NCI-H2029 treated with DMSO at 0.1 percent for 48 hours (cell line): ENCODE measurements at places on chromosomes 7 and 10.

DNA sequence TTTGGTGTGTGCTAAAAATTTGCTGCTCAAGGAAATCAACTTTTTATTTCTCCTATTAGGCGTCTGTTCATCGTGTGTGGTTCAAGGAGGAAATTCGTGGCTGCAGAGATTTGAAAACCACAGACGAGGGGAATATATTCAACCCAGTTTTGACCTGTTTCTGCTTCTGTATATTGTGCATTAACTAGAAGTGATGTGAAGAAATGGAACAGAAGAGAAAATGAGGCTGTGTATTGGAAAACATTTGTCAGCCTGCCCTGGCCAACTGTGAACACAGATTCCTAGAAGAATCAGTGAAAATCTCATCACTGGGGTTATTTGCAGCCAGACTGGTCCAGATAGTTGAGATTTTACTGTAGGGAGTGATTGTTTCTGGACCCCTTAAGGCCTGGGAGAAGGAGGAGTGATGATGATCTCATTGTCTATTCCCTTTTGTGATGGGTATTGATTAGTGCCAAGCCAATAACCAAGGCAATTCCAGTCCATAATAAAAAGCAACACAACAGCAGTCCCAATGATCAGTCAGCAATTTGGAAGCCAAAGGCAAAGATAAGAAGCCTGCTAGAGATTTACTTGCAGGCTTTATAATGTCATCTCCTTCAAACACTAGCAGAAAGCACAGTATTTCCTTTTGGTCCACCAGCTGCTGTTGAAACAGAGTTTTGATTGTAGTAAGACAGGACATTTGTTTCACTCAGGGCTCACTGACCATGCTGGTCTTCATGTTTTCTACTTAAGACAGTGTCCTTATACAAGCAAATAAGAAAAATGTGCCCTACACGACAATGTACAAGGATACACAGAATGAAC lies 339.4 kb downstream of the PRPF18 start:
- DNase-seq: no peak

DNA sequence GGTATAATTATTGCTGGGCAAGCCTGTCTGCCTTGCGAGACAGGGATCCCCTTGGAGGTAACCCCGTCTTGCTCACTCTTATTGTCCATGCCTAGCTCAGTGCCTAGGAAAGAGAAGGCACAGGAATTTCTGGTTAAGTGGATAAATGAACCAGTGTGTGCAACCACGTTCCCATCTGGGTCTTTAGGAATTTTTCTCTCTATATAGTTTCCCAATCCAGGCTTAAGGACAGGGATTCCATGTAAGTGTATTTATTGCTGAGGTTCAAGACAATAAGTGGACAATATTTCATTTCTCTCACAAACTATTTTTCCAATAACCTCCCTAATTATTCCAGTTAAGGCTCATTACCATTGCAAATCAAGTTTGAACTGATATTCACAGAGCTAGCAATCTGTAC lies 8.9 kb upstream of the ADAM12 start:
- DNase-seq: no peak

GRCh38 chr10:48806342-48806741 lies 121.7 kb downstream of the WDFY4 start:
- no peak for DNase-seq

DNA sequence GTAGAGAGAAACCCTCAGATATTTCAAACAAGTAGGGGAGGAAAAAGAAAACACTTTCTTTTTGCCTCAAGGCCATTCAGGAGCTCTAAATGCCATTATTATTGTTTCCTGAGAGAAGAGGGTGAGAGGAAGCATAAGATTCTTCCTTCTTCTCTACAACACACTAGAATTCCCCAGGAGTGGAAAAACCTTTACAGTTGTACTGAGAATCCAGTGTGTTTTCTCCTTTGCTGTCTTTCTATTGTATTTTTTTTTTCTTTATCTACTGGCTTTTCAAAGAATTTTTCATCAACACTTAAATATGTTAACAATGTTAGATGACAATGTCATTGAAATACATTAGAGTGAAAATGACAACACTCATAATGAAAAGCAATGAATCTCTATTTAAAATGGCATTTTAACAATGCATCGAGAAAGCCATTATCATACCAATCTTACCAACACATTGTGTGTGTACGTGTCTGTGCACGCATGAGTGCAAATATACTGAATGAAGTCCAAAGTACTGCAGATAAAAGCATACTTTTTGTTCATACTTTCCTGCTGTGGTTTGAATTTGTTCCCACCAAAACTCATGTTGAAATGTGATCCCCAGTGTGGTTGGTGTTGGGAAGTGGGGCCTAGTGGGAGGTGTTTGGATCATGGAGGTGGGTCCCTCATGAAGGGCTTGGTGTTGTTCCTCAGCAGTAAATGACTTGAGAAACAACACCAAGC lies 24.2 kb upstream of the MACC1 start:
- DNase-seq: no peak

DNA sequence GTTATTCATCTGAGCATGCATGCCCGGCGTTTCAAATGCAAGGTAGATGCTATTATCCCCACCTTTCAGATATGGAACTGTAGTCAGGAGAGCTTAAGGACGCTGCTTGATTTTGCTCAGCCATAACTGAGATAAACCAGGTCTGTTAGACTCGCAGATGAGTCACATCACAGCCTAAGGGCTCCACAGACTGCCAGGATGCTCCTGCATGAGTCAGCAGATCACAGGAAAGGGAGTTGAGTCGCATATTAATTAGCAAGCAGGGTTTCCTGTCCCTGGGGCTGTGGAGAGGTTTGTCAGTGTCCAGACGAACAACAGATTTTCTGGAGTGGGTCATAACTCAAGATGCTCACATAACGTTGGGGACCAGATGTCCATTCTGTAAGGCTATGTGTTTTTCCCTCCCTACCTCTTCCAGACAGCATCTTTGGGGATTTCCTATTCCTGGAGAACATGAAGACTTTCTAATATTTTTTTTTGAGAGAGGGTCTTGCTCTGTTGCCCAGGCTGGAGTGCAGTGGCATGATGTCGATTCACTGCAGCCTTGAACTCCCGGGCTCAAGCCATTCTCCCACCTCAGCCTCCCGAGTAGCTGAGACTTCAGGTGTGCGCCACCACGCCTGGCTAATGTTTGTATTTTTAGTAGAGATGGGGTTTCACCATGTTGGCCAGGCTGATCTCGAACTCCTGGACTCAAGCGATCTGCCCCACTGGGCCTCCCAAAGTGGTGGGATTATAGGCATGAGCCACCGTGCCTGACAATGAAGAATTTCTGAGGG lies 36.7 kb downstream of the PFKFB3 start:
- no peak for DNase-seq

DNA sequence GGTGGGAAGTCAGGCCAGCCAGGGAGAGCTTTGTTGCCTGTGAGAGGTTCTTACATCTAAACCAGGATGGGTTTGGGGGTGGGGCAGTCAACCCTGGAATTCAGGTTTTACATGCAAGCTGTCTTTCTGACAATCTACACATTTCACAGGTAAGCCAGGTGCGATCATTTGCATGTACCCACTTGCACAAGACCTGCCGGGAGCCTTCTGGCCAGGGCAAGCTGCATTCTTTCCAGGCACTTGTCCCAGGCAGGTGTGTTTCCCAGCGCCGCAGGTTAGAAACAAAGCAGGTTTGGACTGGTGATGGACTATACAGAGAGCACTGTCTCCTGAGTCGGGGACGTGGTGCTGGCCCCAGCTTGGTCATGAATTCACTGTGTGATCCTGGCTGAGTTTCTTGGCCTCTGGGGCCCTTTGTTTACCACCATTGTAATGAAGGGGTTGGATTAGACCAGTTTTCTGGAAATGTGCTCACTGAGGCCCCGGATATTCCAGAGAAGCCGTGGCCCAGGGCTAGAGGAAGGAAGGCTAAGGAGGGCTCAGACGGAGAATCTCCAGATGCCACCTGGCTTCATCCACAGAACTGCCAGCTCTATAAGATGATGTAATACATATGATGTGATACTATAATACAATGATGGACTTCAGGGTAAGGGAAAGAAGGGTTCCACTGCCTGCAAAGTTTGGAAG lies 205.2 kb upstream of the SVIL start:
- no peak for DNase-seq

DNA sequence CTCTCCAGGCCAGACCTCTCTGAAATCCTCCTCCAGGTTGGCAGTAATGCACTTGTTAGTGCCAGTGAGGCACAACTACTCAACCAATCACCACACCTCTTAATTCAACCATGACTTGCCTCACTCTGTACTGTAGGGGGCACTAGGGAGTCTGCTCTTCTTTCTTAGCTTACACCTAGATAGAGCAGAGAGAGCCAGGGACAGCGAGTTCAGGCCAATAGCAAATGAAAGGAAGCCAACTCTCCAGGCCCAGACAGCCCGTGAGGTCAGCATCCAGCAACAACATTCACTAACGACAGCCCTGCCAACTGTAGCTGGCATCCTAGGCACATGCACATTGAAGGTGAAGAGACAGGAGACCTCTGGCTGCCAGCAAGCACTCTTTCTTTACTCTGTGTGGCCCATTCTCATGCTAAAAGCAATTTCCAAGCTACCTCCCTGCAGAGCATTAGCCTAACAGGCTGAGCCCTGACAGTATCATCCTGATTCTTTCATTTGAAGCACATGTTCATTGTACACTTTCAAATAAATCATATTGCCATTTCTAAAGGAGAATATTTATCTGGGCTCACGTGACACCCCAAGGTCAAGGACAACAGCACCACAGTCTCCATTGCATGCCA lies 136.3 kb downstream of the DPY19L1 start:
- no peak for DNase-seq

DNA sequence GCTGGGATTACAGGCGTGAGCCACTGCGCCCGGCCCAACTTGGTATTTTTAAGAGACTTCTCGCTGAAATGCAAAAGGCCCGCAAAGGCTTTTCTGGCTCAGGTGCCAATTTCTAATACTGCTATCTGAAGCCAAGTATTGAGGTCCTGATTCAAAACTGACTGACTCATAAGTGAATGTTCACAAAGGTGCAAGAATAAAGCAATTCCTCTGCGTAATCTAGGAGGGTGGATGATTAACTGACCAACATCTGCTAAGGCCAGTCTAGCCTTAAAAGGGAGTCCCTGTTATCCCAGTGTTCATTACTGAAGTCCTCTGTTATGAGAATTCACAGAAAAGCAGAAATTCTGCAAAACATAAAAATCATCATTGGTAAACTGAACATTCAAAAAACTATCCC lies 111.4 kb downstream of the SRPK2 start:
- no peak for DNase-seq

GRCh38 chr7:44491229-44491628 lies 771 bp upstream of the NUDCD3 start:
- DNase-seq: no peak

DNA sequence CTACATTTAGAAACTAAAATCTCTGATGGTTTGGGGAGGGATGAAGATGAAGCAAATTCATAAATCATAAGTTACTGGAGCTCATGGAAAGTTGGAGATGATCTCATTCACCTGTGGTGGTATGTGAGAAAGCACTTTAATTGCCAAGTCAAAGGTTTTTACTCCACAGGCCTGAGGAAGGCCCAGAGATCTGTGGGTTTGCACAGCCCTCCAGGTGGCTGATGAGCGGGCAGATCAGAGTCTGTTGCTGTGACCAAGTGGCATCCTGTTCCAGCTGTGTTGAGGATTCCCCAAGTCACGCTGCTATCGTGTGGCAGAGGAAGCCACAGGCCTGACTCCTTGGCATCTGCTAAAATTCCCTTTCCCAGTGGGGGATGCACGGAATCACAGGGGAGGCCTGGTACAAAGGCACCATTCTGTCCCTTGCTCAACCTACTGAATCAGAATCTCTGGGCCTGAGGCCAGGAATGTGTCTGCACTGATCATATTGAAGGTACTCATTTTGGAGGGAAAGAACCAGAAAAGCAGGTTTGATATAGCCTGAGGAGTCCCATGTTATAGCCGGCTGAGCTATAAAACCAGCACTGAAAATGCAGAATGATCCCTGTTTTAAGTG lies 19.7 kb upstream of the DDC start:
- DNase-seq: no peak

GRCh38 chr10:78995987-78996791 lies 72.6 kb upstream of the ZMIZ1 start:
- DNase-seq: no peak

DNA sequence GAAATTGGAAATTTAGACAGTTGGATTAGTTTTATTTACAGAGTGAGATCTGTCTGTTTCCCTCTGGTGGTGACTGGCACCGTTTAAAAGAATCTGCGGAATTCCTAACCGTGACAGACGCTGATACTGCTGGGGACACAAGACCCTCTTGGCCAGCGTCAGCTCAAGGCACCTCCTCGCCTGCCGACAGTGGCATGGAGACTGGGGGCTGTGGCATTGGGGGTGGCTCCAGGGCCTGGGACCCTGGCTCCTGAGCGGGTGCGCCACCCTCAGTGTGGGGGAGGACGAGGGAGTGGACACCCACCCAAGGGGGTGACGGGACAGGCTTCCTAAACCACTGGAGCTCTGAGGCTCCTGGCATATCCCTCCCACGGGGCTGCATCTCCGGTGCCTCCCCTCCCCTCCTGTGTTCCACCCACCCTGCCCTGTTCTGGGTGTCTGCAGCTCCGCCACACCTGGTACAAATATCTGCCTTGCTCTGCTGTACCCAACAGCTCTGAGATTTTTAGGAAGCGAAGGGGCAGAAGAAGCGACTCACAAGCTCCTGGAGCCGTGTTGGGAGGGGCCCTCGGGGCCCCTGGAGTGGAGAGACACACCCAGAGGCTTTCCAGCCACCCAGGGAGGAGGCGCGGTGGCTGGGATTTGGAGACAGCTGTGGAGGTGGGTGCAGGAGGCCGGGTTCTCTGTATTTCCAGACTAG lies 178.7 kb downstream of the DNAJB6 start:
- DNase-seq: no peak

DNA sequence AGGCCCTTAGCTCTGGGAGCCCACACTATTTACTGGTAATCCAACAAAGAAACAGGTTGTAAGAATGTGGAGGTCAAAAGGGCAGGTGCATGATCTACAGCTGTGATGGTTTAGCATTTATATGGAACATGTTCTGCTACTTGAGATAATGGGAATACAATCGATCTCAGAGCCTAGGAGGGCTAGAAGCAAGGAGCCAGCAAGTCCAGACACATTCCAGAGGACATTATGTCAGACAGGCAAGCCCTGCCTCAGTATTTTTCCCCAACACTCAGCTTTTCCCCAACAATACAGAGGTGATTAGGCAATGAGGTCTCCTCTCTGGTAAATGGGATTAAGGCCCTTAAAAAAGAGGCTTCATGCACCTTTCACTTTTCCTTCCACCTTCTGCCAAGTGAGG lies 21.4 kb upstream of the GNAT3 start:
- DNase-seq: no peak
